Choroid plexus epithelial cell (primary cell): ENCODE measurements at places on chromosomes 2 and 18.

- DNase-seq, result no peak
Measured at GRCh38 chr2:236690726-236691125, 121.1 kb downstream of the ACKR3 start.

DNA sequence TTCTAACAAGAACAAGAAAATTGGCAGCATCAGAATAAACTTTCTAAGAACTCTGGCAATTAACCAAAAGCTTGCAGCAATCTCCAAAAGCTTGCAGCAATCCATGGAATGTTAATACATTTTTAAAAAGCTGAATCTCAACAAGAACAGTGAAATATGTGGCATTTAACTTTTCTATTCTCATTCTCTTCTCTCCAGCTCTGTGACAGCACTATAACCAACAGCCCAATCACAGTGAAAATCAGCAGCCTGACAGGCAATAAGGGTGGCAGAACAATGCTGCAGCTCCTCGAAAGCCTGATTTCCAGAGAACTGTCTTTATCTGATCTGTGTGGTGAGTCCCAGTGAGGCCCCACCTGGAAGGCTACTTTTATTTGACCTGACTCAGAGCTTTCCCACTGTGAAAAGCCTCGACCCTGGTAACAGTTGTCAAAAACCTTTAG lies 60.0 kb downstream of the TMEM131 start:
- DNase-seq, result peak; percentile 83

DNA sequence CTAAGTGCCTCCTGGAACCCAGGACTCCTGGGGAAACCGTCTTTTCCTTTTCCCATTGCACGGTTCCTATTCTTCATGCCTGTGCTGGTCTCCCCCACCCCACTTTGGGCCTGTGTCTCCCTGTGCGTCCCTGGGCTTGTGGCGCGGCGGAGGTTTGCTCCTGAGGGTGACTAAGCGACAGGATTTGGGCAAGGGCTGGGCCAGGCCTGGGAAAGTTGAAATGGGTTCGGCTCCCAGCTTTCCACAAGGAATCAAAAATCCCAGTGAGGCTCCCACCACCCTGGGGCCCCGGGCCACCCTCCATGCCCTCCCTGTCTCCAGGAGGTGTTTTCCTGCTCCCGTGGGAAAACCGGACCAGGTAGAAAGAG lies 197.6 kb downstream of the NDUFA10 start:
- no peak for DNase-seq

DNA sequence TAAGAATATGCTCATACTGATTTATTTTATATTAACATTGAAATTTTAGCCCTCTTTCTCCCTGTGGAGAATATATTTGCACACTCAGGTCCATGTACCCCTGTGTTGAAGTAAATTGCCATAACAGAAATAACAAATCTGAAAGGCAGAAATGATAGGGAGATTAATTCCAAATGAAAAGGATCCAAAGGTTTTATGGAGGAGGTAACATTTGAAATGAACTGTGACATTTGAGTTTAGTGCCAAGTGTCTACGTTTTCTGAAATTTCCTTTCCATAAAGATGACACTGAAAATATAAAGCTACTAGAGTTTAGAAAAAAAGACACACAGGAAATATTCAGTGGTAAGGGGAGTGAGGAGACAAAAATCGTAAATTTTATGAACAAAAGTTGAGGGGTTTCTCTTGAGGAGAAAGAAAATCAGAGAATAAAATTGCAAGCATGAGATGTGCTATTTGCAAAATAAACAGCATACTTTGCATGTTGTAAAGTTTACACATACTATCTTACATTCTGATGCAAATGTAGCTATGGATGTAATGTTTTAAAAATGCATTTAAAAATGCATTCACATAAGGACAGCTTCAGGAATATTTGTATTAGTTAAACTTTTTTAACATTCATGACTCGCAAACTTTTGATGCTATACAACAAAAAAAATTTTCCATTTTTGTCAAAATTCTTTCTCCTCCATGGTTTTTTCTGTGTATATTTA lies 69.5 kb downstream of the BAZ2B start:
- no peak for DNase-seq

GRCh38 chr2:72605836-72606442 lies 219.9 kb downstream of the EXOC6B start:
- DNase-seq, result peak; percentile 60

GRCh38 chr2:182444806-182445205 lies 18.0 kb upstream of the PDE1A start:
- peak; percentile 75 for DNase-seq

DNA sequence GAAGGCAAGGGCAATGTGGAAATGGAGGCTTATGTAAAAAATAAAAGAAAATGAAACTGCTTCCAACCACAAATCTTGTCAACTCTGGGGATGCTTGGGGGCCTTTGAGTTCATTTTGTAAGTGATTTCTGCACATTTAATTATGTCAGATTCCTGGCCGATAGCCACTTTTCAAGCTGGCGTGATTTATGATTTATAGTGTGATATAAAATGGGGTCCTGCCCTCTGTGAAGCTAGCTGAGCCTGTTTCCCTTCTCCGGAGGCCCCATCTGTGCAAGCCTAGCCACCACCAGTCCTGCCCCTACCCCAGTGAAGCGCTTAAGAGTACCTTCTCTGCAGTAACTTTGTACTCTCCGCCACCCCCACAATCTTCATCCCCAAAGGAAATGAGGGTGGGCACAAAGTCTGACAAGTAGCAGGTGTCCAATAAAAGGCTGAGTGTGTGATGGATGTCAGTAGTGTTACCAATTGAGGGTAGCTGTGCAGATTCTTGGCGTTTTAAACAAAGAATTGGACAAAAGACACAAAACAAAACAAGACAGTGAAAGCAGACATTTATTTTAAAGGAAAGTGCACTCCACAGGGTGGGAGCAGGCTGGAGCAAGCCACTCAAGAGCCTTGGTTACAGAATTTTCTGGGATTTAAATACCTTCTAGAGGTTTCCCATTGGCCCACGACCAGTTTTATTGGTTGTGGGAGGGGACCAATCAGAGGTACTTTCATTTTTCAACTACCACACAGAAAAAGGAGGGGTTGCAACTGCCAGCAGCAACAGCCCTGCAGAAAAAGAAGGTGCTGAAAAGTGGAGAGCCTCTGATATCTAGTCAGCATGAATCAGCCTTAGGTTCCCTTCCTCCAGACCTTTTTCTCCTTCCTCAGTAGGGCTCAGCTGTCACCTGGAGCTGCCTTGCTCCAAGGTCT lies 39.0 kb upstream of the SIX3 start:
- no peak for DNase-seq

DNA sequence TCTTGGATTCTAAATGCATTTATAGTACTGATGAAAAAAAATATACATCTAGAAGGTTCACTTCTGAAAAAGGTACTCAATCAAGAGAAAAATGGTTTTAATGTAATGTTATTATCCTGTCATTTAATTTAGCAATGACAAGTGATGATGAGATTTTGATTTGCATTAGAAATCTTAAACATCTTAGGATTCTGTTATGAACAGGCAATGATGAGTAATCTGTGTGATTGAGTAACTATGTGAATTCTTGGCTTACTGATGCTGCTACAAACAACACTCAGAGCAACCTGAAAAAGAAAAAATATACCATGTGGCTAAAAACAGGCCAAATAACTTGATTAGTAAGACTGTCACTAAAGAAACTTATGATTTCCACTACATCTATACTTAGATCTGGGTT lies 30.1 kb downstream of the RBKS start:
- DNase-seq, result peak; percentile 88

DNA sequence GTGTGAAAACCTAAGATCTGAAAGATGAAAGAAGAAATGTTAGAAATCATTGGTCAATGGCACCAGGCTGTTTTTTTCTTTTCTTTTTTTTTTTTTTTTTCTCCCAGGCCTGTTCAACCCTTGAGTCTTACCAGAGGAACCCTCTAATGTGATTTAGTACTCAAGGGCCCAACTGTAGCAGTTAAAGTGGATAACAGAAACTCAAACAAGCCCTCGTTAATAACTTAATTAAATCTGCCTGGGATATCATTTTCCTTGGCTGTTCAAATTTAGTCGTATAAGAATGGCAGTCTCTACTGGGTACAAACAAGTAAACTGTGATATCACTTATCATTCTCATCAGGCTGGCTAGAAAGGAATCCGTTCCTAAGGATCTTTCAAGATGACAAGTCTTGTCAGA lies 16.5 kb downstream of the ARL4C start:
- no peak for DNase-seq
